ENCODE measurements at places on chromosomes 11 and 22.
A peak's percentile ranks its signal among the peaks of the same experiment; 100 is the strongest.

DNA sequence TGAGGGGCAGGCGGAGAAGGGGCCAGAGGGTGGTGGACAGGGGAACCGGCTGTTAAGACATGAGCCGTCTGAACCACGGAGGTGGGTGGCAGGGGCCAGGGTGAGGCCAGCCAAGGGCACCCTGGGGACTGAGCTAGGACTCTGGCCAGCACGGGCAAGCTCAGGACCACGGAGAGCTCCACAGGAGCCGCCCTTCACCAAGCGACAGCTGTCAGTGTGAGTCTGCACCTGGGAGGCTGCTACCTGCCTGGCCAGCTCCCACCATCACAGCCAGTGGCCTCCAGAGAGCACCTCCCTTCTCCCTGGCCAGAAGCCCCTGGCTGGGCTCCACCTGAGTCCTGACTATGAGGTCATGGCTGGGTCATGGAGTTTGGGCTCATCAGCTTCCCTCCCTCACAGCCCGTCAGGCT lies 21.6 kb downstream of the MGAT3 start:
- H3K4me1 ChIP-seq: peaks cover 6% of the 10 kb centered on the region
- H3K4me3 ChIP-seq: no peak overlapping the region
- no peaks in the 10 kb centered on the region for H3K27me3 ChIP-seq

- peaks cover 9% of the 10 kb centered on the region for H3K4me1 ChIP-seq
- no peak overlapping the region for H3K4me3 ChIP-seq
- H3K27ac ChIP-seq: no peak overlapping the region
- peaks cover 9% of the 10 kb centered on the region for H3K27me3 ChIP-seq
- H3K36me3 ChIP-seq: no peaks in the 10 kb centered on the region
Measured at GRCh38 chr22:26848244-26848920, 191.0 kb downstream of the MIAT start.

DNA sequence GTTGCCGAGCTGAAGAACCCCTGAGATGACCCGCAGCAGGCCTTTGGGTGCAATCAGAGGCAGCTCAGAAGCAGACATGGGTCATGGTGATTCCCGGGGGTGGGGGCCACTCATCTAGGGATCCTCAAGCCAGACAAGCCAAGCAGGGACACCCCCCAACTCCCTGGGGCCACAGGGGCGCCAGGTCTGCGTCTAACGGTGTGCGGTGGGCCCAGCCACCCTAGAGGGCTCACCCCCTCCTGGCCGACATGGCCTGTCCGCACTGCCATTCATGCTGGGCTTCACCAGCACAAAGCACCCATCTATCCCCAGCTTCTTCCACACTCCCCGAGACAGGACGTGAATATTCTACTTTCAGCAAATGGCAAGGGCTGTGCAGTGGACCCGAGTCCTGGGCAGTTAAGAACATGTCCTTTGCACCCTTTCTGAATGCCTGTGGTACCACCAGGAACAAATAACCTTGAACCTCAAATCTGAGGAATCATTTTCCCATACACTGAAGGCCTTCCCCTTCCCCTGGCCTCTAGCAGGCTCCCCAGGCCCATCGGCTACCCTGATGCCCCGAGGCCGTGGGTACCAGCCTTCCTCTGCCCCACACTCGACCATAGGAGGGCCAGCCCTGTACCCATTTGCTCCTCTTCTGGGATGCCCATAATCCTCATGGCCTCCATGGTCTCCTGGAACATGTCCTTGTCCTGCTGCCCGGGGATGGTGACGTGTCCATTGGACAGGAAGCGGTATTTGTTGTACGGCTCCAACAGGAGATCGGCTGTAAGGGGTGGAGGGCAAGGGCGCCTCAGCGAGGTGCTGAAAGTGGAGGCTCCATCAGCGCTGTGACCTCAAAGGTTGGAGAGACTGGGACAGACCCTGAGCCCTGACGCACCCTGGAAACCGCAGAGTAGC lies 66.9 kb downstream of the APOL1 start:
- H3K27ac ChIP-seq: peak overlapping the region; percentile 81
- DNase-seq: no peak
- H3K4me3 ChIP-seq: peak overlapping the region; percentile 46
- H3K4me1 ChIP-seq: peaks cover 25% of the 10 kb centered on the region
- H3K36me3 ChIP-seq: peaks cover 50% of the 10 kb centered on the region

GRCh38 chr11:12285811-12286222 lies 91.6 kb upstream of the PARVA start:
- no peak overlapping the region for H3K27ac ChIP-seq
- peaks cover 8% of the 10 kb centered on the region for H3K4me1 ChIP-seq
- DNase-seq: no peak
- peaks cover 22% of the 10 kb centered on the region for H3K27me3 ChIP-seq

GRCh38 chr11:96112192-96113128 lies 188.6 kb upstream of the MTMR2 start:
- H3K4me1 ChIP-seq: peaks cover 27% of the 10 kb centered on the region
- no peaks in the 10 kb centered on the region for H3K27me3 ChIP-seq
- peak overlapping the region; percentile 72 for H3K27ac ChIP-seq
- H3K36me3 ChIP-seq: no peaks in the 10 kb centered on the region

Measured in stimulated activated naive B cell treated with anti-CD40 and anti-IgM and Interleukin-4, amounts not matched to agents 10 μg/mL and 1 μg/mL and 100 μg/mL, for 72 hours (primary cell).